ENCODE measurements at places on chromosomes 5 and 9.
A peak's percentile ranks its signal among the peaks of the same experiment; 100 is the strongest.

DNA sequence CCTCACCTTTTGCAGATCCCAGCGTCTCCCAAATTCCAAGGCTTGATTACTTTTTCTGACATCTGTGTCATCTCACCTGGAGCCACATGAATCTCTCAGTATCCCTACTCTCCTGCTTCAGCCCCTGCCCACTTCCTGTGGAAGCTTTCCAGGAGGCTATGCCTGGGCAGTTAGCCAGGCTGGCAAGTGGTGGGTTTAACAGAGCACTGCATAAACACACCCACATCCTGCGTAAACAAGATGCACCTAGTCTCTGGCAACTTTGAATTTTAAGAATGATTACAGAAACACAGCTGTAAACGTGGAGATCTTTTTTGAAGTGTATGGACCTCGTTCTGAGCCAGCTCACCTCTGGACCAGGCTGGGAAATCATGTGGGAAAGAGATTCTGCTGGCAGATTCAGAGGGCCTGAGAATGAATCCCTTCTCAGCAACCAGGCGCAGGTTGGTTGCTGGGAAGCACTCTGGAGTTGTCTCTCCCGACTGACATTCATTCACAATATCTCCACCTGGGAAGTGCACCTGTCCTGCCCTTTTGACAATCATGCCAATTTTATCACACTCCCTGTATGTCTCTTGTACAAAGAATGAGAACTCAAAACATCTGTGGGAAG, 55.7 kb upstream of the FANCC start:
- no peak for DNase-seq

- DNase-seq: no peak
Observed at GRCh38 chr5:57576317-57576716, 93.7 kb upstream of the ACTBL2 start.

DNA sequence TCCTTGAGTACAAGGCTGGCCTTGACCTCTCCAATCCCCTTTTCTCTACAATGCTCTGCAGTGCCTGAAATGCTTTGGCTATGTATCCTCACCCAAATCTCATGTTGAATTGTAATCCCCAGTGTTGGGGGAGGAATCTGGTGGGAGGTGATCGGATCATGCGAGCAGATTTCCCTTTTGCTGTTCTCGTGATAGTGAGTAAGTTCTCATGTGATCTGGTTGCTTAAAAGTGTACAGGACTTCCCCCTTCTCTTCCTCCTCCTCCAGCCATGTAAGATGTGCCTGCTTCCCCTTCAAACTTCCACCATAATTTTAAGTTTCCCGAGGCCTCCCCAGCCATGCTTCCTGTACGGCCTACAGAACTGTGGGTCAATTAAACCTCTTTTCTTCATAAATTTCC, 28.5 kb upstream of the AKNA start:
- DNase-seq: no peak

GRCh38 chr5:168710706-168711105, 131.5 kb upstream of the PANK3 start:
- DNase-seq: no peak

GRCh38 chr9:131273856-131274673, 2.2 kb downstream of the FAM78A start:
- DNase-seq: no peak

GRCh38 chr5:154174091-154174490, 16.4 kb upstream of the GALNT10 start:
- DNase-seq: no peak

GRCh38 chr5:140794595-140795258, at the start of gene PCDHA2:
Gene PCDHA2, plus strand, starts transcription at chr5:140794852.
- DNase-seq: peak; percentile 73

DNA sequence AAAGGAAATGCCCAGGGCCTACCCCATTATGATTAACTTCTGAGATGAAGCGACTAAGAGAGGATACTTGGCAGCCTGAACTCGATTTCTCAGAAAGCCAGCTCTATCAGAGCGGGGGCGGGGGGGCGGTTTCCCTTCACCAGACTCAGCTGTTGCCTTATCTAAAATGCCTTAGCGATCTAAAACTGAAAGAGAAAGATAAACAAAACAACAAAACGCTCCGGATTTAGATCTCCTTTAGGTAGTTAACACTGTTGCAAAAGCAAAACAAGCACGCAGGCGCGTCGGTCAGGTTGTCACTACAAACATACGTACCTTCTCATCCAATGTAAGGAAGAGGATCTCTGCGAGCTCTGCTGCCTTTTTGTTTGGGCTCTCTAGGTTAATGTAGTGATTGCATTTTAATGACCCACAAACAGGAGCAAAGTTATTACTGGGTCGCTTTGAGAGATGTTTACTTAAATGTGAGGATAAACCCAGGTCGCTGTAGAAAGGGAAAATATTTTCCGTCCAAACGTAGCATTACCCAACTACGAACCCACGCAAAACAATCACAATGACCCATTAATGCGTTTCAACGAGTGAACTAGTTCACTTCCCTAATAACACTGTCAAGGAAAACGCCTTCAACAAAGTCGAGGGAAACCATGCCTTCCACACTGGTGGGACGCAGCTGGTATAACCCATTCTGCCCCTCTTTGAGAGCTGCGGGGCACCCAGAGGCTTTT, 982 bp downstream of the EPB41L4A start:
- peak; percentile 32 for DNase-seq

DNA sequence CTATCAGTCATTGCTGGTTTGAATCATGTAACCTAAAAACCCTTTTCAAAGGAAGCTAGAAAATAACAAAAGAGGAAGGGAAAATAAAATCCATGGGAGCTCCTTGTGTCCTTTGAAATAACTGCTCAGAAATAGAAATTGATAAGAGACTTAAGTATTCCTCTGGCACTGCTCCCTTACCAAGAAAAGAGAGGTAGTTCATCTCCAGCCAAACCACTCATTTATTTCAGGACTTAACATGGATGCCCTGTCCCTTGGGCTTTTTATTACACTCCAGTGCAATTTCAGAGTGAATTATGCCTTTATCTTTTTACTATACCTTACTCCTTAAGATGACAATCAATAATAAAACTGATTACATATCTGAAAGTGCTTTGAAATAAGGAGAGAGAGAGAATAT, 61.0 kb downstream of the MUSK start:
- DNase-seq: no peak

- DNase-seq: no peak
Observed at GRCh38 chr5:91038180-91038808, 344.8 kb downstream of the ARRDC3 start.

GRCh38 chr5:123037104-123037418, 536 bp upstream of the PPIC start:
- no peak for DNase-seq

DNA sequence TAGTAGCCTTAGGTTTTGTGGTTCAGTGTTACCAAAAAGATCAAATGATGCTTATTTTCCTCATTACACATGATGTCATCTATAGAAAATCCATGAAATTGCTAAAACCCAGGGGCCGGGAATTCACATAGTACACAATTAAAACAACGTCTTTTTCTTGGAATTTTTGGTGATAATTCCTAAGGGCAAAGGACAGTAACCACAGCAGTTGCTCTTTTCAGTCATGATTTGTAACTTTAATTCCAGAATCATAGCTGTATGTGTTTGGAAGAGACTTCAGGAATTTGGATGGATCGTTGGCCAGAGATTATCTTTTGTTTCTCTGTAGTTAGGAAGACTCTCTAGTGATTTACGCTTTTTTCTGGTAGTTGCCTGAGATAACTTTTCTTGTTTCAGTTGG, 748.7 kb downstream of the TLE4 start:
- peak; percentile 5 for DNase-seq

GRCh38 chr5:157494178-157494832, 34.3 kb downstream of the NIPAL4 start:
- DNase-seq: no peak

- DNase-seq: no peak
Observed at GRCh38 chr5:176736931-176737745, 73.2 kb upstream of the UNC5A start.

All from mesenchymal stem cell (in vitro differentiated cells and primary cell).